Left colon (tissue), 2 donors: ENCODE measurements at places on chromosomes 12 and 14. TPM values are rescaled to one million over a fixed set of nuclear protein-coding genes. Genes with fewer than 3 reads are reported as not detected.

DNA sequence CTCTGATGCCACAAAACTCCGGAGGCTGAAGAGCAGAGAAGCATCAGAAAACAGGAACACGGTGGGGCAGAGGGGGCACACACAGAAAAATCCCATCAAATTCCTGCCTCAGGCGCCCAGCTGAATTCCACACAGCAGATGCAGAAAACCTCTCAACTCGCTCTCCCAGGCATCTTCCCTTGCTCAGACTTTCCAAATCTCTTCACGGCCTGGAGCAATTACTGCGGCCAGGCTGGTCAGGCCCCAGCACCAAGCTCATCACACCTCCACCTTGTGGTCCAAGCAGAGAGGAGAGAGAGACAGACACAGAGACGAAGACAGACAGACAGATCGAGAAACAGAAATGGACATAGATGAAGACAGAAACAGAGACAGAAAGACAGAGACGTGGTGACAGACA is 89.0 kb downstream of the NCOR2 start:
- no peak for DNase-seq

DNA sequence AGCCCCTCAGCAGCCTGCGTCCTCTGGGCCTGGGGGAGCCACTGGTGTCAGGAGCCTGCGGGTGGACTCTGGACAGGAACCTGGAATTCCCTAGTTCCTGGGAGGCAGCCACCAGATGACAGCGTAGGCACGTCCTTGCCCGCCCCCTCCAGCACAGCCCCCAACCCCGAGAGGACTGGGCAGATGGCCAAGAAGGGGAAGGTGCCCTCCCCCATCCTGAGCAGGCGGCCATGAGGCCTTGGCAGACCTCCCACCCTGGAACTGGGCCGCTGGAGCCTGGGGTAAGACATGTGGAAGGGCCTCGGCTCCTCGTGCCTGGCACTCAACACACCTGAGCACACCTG is 60.4 kb upstream of the FBRSL1 start:
- no peak for DNase-seq

- no peak for DNase-seq
These were observed 34.2 kb downstream of the ATP2B1 start for GRCh38 chr12:89674326-89674942.

GRCh38 chr14:95018821-95019220 is 138.5 kb downstream of the DICER1 start:
- DNase-seq = no peak

- DNase-seq = no peak
These were observed 231.5 kb downstream of the SLC15A4 start for GRCh38 chr12:128592220-128592744.

GRCh38 chr14:96722736-96723135 is 74.4 kb upstream of the VRK1 start:
- no peak for DNase-seq

DNA sequence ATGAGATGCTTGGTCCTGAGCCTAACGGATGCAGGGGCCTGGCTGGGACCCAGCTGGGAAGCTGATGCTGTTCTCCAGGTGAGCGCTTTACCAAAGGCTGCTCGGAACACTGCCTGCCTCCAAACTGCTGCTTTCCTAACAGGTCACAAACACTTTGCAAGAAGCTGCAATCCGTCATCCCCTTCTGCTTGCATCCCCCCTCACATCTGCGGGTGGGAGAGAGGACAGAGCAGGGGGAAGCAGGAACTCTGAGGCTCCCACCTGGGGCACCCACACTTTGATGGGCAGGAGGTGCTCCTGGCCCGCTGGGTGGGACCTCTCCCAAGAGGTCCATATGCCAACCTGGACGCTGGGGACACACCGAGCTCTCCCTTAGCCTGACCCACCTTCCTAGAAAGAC is 24.9 kb upstream of the PPP2R5C start:
- DNase-seq = no peak

Gene SOAT2
- total RNA-seq = not detected

Gene RHEBL1
- total RNA-seq = not detected

Gene LRTM2
- total RNA-seq = not detected

Gene NUAK1
- 3.8 TPM for total RNA-seq

DNA sequence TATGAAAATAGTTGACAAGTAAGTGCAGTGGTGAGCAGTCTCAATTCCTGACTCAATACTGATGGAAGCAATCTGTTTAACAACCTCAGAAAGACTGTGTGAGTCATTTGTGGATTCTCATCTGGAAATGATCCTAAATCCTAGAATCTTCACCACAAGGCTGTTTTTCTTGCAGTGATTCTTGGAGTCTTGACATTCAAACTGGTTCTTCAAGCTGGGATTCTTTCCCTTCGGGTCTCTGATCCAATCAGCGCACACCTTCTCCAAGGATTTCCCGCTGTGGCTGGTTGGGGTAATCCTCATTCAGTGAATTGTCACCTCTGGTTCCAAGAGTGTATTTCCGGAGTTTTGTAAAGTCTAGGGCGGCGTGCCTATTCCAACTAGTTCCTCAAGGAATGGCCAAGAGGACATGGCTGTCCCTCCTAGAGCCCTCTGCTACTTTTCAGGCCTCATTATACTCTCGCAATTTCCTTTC is 37.7 kb upstream of the FOXJ2 start:
- no peak for DNase-seq

Gene ISM2
- not detected for total RNA-seq

DNA sequence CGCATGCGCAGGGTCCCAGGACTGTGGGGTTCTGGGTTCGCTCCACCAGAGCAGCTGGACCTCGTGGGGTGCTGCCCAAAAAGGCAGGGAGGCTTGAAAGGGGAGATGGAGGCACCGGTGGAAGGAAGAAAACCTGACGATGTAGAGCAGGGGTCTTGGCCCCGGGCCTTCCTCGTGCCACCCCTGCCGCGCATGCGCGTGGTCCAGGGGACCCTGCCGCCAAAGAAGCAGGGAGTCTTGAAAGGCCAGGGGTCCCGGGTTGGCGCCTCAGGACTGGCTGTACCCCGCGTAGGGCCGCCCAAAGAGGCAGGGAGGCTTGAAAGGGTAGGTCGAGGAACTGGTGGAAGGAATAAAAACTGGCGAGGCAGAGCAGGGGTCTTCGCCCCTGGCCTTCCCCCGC is 321.0 kb downstream of the ALG10 start:
- no peak for DNase-seq

DNA sequence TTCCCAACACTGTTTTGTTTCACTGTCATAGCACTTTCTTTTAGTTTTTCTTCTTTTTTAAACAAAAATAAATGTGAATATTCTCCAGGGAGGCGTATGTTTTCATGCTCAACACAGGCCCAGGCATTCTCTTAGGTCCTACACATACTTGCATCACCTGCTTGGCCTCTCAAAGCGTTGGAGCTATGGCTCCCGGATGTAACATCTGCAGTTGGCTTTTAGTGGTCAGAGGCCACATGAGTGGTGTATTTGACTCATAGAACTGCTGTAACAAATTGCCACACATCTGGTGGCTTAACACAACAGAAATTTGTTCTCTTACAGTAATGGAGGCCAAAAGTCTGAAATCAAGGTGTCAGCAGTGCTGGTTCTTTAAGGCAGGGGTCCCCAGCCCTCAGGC is 44.6 kb upstream of the VRK1 start:
- no peak for DNase-seq

Gene TAS2R9
- not detected for total RNA-seq

Gene SMCO2
- total RNA-seq = not detected

Gene PTPN6
- total RNA-seq = 43.9 TPM

GRCh38 chr14:20723488-20723887 is 22.2 kb upstream of the EDDM3A start:
- no peak for DNase-seq

DNA sequence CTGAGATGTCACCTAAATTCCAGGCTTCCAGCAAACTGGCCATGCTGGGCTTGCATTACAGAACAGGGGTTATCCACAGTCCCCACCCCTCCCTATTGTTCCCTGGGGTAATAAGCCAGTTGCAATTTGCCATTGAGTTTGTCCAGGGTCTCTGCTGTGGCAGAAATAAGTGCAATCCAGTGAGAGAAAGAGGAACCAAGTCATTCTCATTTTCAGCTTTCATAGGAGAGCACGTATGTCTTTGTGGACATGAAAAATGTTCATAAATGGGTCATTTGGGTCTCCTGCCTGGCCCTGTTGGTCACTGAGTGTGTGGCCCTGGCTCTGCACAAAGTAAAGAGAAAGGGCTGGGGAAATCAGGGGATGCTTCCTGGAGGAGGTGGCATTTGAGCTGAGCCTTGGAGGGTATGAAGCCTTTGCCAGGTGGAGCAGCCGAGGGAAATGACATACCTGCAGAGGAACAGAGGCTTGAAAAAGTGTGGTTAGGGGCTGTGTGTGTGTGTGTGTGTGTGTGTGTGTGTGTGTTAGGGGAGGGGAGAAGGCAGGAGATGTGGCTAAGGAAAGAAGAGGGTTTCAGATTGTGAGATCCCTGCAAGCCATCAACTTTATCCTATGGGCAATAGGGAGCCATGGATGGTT is 29.3 kb downstream of the CMKLR1 start:
- DNase-seq = no peak

Gene CCDC59
- 22.7 TPM for total RNA-seq

- DNase-seq = no peak
These were observed 5.6 kb upstream of the E2F7 start for GRCh38 chr12:77070800-77071449.

- no peak for DNase-seq
These were observed 144.4 kb downstream of the CAND1 start for GRCh38 chr12:67413577-67413976.

GRCh38 chr12:106766393-106766826 is 8.1 kb upstream of the RIC8B start:
- DNase-seq = no peak

DNA sequence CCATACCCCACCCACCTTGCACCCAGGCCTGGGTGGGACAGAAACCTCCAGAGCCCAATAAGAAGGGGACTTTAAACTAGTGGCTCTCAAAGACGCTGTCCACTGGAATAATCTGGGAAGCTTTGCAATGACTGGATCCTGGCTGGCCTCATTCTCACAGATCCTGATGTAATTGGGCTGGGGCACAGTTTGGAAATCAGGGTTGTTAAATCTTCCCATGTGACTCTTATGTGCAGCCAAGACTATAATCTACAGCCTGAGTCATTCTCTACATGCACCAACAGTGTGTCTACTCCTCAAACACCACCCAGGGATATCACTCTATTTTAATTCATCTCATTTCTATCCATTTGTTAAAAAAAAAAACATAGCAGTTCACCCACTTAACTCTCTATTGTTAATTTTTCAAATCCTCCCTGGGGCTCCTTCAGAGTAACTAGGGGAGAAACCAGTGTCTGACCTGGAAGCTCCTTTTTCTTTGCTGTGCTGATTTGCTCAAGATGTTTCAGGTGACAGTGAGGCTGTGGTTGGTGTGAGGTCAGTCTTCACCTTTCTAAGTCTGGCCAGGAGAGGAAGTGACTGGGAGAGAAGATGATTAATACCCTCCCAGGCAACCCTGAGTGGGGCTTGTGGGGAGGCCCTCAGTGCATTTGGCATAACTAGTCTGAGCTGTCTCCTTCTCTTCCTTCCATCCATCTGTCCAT is 211.6 kb upstream of the SFSWAP start:
- DNase-seq = no peak

Gene PLD4
- total RNA-seq = not detected

Gene ART4
- 0.20 TPM for total RNA-seq

DNA sequence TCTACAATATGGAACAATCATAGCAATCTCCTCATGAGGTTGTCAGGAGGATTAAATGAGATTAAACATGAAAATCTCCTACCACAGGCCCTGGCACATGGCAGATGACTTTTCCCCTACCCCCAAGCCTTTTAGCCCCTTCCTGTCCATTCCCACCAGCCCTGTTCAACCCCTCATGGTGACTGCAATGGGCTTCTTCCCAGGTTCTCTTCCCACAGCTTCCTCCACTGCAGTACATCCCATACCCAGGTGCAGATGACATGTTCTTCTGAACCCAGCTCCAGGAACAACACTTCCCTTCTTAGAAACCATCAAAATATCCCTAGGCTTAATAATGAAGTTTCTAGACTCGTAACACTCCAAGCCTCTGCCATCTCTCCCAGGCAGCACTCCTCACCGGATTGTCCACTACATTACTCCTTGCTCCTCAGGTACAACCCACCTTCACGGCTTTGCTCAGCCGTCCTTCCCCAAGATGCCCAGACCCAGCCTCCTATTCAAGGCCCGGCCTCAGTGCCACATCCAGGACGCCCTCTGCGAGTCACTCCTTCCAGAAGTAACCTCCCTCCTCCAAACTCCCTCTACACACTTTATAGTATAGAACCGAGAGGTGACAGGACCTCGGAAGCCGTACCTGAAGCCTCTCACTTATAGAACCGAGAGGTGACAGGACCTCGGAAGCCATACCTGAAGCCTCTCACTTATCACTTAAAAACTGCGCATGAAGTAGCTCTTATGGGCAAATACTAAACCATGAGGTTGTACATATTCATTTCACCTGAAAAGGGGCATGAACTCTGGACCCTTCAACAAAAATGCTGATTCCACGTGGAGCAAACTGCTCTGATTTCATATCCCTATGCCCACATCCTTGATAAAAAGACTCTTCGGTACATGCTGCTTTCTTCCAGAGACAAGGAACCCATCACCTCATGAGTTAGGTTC is 1.5 kb downstream of the CRACR2A start:
- DNase-seq = no peak

DNA sequence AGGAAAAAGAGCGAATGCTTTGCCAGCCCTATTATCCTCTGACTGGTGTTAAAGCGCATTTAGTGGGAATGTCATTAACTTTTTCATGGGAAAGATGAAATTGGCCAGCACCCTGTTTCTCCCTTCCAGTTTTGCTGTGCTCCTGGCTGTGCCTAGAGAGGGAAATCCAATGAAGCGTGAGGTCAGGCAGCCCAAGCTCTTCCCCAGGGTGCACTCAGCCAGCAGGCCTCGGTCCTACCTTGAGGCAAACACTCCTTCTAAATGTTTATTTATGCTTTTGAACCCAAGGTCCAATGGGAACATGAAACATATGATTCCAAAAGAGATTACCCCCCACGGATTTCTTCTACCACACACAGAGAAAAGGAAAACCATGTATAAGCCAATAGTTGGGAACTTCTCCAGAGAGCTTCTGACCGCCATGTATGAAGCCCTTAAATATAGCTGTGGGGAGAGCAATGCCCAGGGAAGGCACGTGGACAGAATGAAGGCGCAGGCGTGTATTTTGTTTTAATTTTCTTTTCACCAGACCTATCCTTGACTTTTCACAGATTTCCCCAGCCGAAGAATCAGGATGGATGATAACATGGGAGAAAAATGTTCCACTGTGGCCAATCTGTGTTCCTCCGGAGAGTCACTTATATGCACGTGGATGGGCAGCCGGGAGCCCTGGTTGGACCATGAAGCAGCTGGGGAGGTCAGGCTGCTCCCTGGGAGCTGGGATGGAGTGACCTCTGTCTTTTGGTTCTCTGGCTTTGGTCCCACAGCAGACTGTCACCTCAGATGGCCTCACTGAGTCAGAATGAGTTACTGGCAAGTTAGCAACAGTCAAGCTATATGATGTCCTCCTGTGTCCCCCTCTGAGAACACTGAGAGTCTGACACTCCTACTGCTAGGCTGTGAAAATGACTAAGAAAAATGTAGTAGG is 37.3 kb downstream of the GPR135 start:
- DNase-seq = no peak

- peak; percentile 18 for DNase-seq
These were observed 13.0 kb downstream of the SCNN1A start for GRCh38 chr12:6362403-6362802.

- no peak for DNase-seq
These were observed 2.4 kb upstream of the CSRNP2 start for GRCh38 chr12:51085757-51086156.

Gene AGAP2
- 1.5 TPM for total RNA-seq

GRCh38 chr14:104556256-104557021 is 23.1 kb upstream of the C14orf180 start:
- DNase-seq = no peak
